ENCODE measurements at places on chromosomes 5 and 9.
A peak's percentile ranks its signal among the peaks of the same experiment; 100 is the strongest.

DNA sequence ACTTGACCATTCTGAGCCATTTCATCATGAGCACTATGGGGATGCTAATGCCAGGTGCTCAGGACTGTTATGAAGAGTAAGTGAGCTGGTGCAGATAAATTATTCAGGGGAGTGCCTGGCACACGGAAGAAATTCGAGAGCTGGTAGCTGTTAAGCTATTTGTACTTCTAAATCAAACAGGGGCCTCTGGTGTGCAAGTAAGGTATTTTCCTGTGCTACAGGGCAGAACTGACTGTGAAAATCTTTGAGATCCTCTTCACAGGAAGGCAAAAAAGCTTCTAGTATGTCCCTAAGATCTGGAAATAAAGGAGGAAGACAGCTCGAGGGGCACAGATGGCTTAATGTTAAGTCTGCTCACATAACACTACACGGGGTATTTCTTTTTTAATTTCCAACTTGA lies 106.3 kb upstream of the SPOCK1 start:
- DNase-seq = no peak

DNA sequence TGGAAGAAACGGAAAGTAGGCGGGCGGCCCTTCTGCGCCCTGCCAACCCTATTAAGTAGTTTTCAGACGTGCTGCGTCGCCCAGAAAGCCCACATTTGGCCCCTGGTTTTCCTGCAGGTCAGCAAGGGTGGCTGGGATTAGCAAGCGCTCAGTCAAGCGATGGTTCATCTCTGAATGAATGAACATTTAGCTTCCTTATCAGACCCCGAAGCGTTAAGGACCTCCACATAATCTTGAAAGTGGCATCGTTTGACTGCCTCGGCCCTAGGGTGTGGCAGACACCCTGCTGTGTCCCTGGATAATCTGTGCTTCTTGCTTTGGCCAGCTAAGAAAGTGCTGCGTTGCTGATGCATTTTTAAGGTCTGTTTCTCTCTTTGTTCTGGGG lies 684 bp downstream of the TOR1B start:
- no peak for DNase-seq

GRCh38 chr9:3151672-3152576 lies 308.0 kb upstream of the PUM3 start:
- no peak for DNase-seq

GRCh38 chr5:124997186-124997893 lies 250.9 kb upstream of the ZNF608 start:
- DNase-seq = no peak

DNA sequence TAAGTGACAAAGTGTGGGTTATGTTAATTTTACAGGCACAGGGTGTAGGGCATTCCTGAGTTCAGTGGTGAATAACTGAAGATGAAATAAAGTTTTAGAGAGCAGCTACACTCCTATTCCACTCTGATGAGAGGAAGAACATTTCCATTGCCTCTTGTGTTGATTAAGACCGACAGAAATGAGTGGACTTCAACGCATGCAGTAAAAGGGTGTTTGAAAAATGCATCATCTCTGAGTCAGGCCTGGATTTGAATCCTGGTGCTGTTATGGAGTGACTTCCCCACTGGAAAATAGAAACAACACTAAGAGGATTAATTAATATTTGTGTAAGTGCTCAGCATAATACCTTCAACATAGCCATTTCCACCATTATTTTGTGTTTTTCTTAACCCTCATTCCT lies 86.3 kb downstream of the PRR16 start:
- no peak for DNase-seq

- no peak for DNase-seq
These were observed 240.5 kb upstream of the CHD1 start for GRCh38 chr5:99169309-99169708.

DNA sequence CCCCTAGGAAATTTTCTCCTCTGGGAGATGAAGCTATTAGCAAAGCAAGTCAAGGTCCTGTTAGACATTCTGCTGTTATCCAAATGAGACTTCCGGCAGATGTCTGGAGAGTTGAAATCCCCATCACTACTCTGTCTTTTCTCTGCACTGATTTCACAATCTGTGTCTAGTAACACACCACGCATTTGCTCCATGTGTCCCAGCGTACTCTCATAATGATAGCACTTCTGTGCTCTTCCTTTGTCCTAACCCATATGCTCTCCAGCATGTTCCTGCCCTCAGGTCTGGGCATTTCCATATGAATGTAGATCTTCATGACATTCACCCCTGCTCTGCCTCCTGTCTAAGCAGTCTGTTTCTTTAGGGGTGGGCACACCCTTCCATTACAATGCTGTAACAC lies 1949.0 kb upstream of the WWC1 start:
- no peak for DNase-seq

DNA sequence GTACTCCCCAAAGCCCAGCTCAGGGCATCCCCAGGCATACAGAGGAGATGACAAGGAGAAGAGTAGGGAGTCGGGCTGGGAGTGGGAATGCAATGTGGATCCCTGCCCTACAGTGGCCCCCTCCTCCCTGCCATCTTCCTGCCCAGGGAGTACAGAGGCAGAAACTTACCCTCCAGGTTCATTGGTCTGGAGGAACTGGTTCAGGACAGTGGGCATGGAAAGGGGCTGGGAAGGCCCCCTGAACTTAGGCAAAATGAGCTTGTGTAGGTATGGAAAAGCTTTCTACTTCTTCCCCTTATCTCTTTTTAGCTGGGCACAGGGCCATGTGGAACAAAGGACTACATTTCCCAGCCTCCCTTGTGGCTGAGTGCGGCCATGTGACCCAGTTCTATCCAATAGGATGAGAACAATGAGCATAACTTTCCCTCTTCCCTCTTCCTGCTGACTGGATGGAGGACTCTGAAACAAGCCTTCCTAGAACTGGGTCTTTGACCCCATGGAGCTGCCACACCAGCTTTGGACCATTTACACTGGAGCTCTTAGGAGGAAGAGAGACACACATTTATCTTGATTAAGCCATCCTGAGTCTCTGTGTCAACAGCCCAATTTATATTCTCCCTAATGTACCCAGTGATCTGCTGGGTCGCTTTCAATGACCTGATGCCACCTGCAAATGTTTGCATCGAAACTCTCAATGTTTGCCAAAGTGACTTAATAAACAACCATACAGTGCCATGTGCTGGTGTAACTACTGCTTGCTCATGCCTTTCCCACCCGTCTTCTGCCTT lies 25.0 kb upstream of the HMCN2 start:
- DNase-seq = peak; percentile 27

GRCh38 chr5:88694023-88694679 lies 188.8 kb downstream of the MEF2C start:
- DNase-seq = no peak
